ENCODE measurements at places on chromosomes 6 and 20. TPM values are rescaled to one million over a fixed set of nuclear protein-coding genes. Genes with fewer than 3 reads are reported as not detected.
A peak's percentile ranks its signal among the peaks of the same experiment; 100 is the strongest.

DNA sequence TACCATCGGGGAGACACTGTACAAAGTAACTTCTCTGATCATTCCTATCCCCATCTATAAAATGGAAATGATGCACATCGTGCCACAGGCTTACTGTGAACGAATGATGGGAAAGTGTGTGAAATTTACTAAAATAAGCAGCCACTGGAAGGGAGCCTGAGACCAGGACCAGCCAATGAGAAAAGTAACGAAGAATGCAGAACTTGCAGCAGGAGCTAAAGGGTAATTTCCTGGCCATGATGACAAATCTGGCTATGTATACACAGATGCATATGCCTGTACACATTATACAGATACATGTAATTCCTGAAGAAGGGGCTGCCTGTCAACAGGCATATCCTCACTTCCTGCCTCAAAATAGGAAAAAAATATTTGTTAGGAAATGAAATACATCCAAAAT is 47.4 kb downstream of the GMDS start:
- no peak for DNase-seq

- DNase-seq = no peak
These were observed 249.1 kb upstream of the PREP start for GRCh38 chr6:105651969-105652368.

DNA sequence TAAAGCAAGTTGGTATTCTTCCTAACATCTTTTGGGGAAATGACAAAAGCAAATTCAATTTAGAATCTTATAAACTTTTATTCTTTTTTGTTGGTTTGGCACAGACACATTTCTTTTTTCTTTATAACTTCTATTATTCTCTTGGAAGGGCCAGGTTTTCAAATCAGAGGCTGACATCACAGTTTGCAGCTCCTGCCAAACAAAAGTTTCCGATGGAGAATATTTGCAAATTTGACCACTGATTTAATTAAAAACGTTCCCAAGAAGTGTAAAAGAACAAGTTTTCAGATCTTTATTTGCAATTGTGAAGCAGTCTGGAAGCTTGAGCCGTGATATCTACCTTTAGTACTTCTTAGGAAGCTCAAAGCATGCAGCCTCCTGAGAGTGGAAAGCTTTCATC is 53.8 kb upstream of the CD83 start:
- no peak for DNase-seq

The TRIM31 gene
- not detected for polyA plus RNA-seq

DNA sequence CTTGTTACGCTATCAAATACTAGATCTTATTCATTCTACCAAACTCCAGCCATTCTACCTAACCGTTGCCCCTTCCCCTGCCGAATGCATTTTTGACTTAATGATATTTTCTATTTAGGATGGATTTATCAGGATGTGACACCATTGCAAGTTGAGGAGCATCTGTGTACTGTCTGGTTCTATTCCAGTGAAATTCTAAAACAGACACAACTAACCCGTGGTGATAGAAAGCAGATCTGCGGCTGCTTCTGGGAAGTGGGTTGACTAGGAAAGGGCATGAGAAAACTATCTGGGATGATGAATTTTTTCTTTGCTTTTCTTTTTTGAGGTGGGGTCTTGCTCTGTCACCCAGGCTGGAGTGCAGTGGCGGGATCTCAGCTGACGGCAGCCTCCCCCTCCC is 20.7 kb upstream of the SRC start:
- no peak for DNase-seq

- no peak for DNase-seq
These were observed 8.9 kb downstream of the ESF1 start for GRCh38 chr20:13775867-13776266.

- DNase-seq = peak; percentile 94
These were observed 1.8 kb downstream of the GTPBP2 start for GRCh38 chr6:43627008-43627825.

The SPATA2 gene
- 3.9 TPM for polyA plus RNA-seq

- no peak for DNase-seq
These were observed 22.8 kb downstream of the RGS17 start for GRCh38 chr6:153108315-153108714.

DNA sequence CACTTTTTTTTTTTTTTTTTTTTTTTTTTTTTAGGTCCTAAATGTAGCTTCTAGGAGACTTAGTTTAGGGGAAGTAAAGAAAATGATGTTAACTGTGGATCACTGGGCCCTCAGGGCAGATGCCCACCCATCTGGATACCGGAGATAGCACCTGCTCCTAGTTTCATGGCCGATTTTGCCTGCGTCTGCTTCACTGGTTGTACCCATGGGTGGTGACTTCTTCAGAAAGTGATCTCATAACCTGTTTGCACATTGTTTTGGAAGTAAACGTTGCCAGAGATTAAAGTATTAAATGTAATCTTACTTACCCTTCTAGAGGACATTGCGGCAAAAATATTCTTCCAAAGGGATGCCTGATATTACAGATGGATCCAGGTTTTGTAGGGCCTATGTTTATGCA is 79.8 kb upstream of the SGK1 start:
- no peak for DNase-seq

The SLC26A8 gene
- polyA plus RNA-seq = 0.52 TPM

DNA sequence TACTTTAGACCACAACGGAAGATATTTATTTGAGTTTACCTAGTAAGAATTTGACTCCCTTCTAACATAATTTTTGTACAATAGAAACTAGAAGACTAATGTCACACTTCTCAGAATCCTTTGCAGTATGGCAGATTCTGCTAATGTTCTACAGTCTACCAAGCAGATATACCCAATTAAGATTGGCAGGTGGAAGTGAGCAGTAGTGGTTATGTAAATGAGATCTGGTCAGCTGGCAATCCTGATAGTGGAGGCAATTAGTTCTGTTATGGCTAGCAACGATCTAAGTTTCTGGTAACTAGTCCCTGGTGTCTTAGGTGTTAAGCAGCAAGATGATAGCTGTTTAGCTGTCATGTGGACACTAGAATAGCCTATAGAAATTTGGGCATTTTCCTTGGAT is 101.0 kb downstream of the CENPW start:
- no peak for DNase-seq

DNA sequence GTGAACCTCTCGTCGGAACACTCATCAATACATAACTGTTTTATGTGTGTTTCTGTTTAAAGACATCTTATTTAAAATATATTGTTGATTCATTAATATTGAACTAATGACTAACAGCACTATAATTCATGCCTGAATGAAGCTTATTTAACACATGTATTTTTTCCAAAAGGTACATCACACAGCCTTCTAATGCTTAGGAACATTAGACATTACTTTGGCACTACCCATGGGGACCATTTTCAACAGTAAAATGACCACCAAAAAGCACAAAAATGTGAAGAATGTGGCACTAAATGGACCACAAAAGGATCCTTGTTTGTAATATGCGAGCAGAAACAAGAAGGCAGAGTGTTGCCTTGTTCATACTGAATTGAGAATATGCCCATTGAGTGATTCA is 109.2 kb downstream of the CEP57L1 start:
- no peak for DNase-seq

DNA sequence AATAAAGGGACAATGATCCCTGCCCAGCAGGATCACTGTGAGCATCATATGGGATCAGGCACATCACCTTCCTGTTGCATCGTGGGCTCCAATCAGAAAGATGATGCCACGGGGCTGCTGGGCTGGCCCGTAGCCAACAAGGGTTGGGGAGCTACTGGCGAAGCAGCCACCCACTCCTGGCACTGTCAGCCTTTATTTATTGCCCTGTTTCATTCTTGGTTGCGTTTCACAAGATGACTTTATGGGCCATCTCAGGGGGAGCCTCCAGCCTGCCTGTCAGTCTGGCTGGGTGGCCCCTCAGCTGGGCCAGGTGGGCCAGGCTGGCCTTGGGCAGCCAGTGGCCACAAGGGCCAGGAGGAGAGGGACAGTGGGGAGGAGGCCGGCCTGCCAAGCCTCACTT is 17.3 kb downstream of the VSTM2L start:
- DNase-seq = no peak

The SLC9A8 gene
- polyA plus RNA-seq = 3.0 TPM

DNA sequence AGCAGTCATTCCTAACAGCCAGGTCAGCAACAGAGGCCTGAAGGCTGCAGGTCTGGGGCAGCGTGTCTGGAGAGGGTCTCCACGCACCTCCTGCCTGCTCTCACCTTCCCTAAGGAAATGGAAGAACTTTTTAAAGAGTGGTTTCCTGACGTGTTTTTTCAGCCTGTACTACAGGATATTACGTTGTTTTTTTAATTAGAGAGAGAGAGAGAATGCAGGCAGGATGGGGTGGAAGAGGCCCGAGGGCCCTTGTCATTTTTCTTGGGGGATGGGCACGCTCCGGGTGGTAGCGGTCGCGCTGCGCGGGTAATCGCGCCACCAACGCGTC is 2.1 kb downstream of the DLL1 start:
- DNase-seq = no peak

The CGA gene
- polyA plus RNA-seq = not detected
